ENCODE measurements at places on chromosomes 2 and 18.

DNA sequence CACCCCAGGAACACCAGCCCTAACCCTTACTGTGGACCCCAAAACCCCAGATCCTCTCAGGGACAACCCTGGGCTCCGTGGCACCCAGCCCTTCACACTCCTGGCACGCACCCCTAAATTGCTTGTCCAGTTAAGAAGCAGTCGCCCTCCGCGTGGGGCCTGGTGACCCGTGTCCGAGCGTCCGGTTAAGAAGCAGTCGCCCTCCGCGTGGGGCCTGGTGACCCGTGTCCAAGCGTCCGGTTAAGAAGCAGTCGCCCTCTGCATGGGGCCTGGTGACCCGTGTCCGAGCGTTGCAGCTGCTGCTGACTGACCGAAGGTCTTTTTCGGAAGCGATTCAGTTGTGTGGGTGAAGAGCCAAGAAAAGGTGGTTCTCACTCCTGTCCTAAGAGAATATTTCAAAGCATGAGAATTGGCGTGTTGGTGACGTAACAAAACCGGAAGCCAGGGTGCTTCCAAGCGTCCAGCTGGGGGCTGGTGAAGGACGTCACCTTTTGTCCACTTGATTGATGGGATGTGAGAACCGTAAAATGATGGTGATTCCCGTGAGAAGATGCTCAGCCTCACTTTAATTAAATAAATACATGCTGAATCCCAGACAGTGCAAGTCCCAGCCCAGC lies 70.5 kb downstream of the KCNG2 start:
- DNase-seq = no peak

GRCh38 chr2:199914372-199914958 lies 3.4 kb downstream of the C2orf69 start:
- no peak for DNase-seq

GRCh38 chr2:96948834-96949520 lies 37.4 kb downstream of the FAM178B start:
- DNase-seq = no peak

- no peak for DNase-seq
Measured at GRCh38 chr2:165273176-165273575, 34.0 kb downstream of the SCN2A start.

DNA sequence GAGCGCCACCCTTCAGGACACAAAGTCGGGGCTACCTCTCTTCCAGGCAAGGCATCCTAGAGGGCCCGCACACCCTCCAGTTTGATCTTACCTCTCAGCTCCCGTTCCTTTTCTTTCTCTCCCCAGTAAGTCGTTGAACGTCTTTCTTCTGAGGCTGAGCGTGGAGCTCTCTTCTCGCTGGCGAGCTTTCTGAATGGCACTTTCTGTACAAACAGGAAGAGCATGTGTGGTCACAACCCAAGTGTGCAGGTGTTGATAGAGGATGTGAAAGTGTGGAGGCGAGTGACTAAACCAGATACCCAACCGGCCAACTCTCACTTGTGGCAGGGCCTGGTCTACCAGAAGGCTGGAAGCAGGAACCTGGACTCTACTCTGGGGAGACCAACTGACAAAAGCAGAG lies at the start of gene AFF3:
Gene AFF3 (minus strand): TSS at position 198 of the 400 bp plus-strand sequence. CDS start 38,136 bp downstream, outside the sequence.
- no peak for DNase-seq

DNA sequence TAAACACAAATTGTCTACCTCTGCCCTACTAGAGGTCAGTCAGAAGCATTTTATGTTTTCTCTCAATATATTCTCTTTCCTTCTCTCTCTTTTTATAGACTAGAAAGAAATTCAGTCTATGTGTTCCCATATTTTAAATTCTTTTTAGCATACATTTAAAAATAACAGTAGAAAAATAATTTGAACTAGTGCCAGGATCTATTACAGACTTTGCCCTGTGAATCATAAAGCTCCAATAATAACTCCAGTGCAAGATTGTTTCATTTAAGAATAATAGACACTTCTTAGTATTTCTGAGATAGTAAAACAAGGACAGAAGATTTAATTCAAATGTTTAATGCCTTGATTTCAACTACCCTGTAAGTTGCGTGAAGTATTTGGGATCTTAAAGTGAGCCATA lies 60.1 kb downstream of the ITGB6 start:
- DNase-seq = no peak

GRCh38 chr2:226728996-226729395 lies 70.6 kb downstream of the IRS1 start:
- DNase-seq = no peak

DNA sequence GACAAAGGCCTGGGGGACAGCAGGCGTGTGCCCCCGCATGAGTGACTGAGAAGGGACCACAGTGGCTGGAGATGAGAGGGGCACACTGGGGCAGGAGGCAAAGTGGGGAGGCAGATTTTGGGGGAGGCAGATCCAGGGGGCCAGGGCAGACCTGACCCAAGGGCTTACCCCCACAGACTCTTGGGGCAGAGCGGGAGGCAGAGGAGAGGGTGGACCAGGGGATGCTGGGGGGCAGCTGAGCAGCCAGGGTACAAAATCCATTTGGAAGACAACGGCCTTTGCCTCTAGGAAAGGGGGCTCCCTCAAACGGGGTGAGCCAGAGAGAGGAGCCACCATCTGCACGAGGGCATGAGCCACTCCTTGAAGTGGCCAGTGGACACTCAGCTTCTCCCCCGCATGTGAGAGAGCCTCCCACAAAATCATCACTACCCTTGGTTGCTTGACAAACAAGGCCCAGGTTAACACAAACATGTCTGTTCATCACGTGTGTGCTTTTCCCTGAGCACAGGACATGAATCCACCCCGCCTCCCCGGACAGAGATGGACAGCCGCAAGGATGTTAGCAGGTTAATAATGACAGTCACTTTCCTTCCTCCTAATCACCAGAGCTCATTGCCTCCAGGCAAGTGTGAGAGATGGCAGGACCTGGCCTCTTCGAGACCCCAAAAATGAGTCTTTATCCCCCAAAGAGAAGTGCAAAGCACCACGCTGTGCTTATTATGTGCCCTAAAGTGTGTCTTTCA lies 72.0 kb upstream of the RAB6C start:
- DNase-seq = no peak

DNA sequence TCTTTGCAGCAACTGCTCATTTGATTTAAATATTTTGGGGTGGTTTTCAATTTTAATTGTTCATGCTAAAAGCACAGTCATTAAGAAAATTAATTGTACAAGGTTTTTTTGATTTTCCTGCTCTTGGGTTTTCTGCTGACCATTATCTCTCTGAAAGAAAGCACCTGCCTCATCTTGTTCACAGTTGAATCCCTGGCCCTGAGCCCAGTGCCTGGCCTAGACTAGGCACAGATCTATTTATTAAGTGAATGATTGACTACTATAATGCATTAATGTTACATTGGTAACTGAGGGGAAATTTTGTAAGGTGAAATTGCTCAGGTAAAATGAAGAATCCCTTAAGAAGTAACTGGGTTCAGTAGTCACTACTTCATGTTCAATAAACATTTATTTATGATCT lies 22.0 kb downstream of the IL1RL2 start:
- no peak for DNase-seq

GRCh38 chr18:74631212-74631611 lies 33.5 kb downstream of the ZNF407 start:
- DNase-seq = no peak

DNA sequence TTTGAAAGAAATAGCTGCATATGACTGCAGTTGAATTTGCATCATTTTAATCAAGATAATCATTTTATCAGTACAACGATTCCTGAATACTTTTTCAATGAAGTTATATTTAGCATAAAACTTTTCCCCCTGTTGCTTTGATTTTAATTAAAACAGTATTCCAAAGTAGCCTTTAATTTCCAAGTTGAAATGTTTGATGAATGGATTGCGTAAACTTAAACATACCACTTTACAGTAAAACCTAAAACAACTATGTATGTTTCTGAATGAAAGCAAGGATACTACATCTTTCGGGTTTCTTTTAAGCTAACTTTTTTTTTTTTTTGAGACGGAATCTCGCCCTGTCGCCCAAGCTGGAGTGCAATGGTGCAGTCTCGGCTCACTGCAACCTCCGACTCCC lies 1.4 kb downstream of the SPAST start:
- no peak for DNase-seq

DNA sequence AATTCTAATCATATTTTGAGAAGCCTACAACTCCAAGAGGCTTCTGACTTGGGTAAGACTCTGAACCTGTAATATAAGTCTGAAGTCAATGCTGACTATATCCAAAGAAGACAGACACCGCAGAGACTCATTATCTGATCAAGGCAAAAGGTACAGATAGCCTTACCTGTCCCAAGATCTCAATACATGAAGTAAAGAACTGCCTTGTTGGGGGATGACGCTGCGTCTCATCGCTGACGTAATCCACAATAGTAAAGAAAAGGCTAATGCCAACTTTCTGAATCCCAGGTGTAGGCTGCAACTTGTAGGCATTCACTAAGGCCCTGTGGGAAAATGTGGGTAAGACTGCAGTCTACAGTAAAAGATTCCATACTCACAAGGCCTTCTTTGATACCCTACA lies 62.1 kb downstream of the SIGLEC15 start:
- no peak for DNase-seq

DNA sequence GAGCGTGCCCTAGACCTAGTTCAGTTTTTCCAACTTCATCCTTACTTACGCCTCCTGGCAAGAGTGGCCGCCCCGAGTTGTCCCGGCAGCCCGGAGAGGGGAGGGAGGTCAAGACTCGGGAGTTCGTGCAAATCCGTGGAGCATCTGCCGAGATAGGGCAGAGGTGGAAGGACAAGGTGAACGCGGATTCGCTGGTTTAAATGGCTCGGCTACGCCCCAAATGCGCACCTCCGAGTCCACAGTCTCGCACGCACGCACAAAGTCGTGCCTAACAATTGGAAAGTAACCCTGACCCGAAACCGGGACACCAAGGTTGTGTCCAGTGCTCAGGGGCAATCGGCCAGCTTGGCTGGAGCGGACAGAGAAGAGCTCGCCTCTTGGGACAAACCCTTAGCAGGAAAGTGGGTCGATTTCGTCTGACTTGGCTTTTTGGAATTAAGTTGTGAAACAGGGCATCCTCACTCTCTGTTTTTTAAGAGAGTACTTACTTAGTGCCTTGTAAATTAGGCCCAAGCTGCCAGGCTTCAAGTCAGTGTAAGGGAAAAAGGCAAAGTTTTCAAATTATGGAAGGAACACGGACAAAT lies 726 bp upstream of the SS18 start:
- no peak for DNase-seq

- DNase-seq = no peak
Measured at GRCh38 chr18:29711932-29712331, 1330.6 kb downstream of the DSC3 start.

- DNase-seq = no peak
Measured at GRCh38 chr2:97913846-97914245, 81.9 kb downstream of the TMEM131 start.

DNA sequence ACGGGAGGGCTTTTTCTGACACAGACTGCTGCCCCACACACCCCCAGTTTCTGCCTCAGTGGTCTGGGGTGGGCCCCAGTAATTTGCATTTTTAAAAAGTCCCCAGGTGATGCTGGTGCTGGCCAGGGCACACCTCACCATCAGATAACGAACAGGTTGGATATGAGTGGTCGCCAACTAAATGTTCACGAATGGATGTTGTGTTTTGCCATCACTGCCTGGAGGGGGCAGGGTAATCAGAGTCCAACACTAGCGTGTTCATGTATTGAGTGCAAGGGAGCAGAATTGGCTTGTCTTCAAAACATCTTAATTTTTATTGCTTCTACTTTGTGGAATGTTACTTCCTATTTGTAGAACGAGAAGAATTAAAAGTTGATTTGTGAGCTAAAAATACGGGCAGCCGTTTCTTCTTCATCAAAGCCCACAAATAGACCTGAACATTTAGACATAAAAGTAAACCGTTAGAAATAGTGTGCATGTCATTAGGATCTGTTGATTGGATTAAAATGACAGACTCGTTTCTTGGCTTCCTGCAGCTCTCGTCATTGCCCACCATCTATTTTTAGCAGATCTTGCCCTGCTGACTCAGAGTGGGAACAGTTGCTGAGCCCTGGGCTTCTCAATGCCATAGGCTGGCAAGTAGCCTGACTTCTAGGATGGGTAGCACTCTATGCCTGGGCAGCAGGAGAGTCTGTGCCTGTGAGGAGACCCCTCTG lies 45.2 kb downstream of the NCK2 start:
- no peak for DNase-seq

GRCh38 chr2:2898744-2899143 lies 478.9 kb downstream of the EIPR1 start:
- no peak for DNase-seq

DNA sequence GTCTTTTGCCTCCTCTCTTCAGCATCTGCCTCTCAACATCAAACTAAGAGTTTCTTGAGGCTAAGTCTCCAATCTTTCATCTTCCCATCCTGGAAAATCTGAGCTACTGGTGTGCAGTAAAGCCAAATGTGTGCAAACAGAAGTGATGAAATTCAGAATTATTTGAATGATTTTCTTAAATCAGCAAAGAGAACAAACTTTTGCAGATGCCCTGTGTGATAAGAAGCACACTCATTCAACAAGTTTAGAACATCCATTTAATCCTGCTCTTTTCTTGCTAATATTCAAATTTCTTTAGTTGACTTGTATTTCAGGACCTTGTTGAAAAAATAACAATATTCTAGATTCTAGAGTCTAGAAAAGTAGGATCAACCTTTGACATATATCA lies 1374.9 kb upstream of the CELF4 start:
- no peak for DNase-seq
